ENCODE measurements at places on chromosomes 3 and 15.
A peak's percentile ranks its signal among the peaks of the same experiment; 100 is the strongest.

DNA sequence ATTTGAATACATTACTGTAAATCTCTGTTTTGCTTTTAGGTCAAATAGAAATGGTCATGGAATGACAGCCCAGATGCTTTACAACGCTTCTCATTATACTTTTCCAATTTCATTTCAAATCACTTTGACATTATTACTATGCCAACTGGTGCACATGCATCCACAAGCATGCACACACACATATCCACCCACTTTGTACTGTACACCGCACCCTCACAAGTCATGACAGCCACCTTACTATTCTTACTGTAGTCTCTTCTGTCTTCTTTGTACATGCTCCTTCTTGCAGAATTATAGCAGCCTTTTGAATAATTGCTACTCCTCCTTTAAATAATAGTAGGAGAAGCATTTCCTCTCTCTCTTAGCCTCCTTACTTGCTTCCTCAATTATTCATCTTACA, 1361.4 kb downstream of the ROBO1 start:
- DNase-seq = no peak
- no peak overlapping the region for H3K4me3 ChIP-seq
- H3K4me1 ChIP-seq = no peaks in the 10 kb centered on the region

GRCh38 chr3:43753741-43754715, 63.3 kb downstream of the ABHD5 start:
- no peak overlapping the region for H3K27ac ChIP-seq
- no peak for DNase-seq
- H3K27me3 ChIP-seq = no peaks in the 10 kb centered on the region
- H3K36me3 ChIP-seq = no peaks in the 10 kb centered on the region
- H3K4me3 ChIP-seq = no peak overlapping the region
- peaks cover 9% of the 10 kb centered on the region for H3K4me1 ChIP-seq

GRCh38 chr3:188397766-188398705, 244.1 kb downstream of the LPP start:
- H3K27ac ChIP-seq = no peak overlapping the region
- no peak for DNase-seq
- H3K27me3 ChIP-seq = no peaks in the 10 kb centered on the region

DNA sequence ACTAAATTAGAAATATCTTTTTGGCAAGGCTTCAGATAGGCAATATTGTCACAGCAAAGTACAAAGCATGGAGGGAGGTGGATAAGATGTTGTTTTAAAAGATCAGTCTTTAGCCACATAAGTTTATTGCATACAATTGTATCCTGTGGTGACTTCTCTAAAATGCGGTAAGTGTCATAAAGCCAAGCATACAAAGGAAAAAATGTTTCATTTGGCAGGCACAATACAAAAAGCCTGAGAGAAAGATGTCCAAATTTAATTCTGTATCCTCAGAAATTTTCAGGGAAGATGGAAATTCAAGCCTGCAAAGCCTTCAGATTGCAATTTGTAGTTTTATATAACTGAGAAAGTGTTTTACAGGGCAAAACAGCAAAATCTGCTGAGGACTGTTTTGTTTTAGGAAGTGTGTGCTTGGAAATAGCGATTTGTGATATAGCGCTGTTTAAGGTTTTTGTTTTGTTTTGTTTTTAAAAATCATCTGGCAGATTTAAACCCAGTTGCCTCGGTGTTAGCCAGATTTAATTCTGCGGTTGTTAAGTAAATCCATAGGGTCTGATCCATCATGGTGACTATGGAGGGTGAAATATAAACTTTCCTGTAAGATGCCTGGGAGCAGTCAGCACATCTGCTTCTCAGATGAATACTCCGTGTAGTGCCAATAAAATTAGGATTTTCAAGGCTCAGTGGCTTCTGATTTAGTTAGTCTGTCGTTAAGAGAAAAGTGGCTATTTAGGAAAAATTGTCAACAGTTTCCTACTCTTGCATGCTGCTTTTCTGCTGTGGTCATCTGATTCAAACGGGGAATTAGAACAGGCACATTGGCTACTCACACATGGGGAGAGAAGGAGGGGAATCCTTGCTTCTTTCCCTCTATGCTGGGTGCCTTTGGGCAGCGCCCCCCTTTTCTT, 8.0 kb downstream of the KAT2B start:
- no peaks in the 10 kb centered on the region for H3K27me3 ChIP-seq
- peak overlapping the region; percentile 14 for H3K4me3 ChIP-seq
- H3K36me3 ChIP-seq = no peaks in the 10 kb centered on the region
- no peak overlapping the region for H3K27ac ChIP-seq

DNA sequence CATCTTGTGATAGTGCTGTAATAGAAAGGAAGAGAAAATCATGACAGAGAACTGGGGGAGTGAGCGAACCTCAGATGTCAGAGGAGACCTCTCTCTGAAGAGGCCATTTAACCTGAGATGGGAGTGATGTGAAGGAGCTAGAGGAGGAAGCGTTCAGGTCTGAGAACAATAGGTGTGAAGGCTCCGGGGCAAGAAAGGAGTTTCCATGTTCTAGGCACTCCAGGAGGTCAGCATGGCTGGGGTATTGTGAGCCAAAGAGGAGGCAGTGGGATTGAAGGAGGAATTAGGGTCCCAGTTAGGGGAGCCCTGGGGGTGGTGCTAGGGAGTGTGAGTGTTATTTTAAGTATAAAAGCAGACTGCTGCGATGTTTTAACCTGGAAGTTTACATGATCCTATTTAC, 8.8 kb upstream of the FILIP1L start:
- H3K27ac ChIP-seq = no peak overlapping the region
- no peak for DNase-seq
- H3K4me1 ChIP-seq = no peaks in the 10 kb centered on the region
- no peak overlapping the region for H3K4me3 ChIP-seq

DNA sequence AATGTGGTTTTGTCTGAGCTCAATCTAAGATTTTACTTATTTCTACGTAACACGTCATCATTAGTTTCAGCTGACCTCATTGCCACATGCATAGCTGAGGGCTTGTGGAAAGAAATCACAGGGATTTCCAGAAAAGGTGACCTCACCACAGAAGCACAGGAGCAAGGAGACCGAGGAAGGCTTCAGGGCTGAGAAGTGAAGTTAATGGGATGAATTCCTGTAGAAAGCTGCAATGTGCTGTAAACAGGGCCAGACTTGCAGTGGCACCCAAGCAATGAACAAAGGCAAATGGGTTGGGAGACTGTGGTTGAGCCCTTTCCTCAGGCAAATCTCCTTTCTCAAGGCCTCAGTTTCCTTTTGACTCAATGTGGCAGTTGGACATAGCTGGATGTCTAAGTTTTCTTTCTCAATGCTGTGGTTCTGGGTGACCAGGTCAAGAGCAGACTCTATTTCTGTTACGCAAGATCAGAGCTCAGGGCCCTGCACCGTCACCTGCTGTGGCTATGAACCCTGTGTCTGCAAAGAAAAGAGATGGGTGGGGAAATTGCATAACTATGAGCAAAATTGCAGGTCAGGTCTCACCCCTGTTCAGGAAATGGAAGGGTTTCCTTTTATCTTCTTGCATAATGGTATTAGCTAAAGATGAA, 252.2 kb upstream of the TBL1XR1 start:
- no peak for DNase-seq
- no peaks in the 10 kb centered on the region for H3K27me3 ChIP-seq

- no peaks in the 10 kb centered on the region for H3K27me3 ChIP-seq
- H3K36me3 ChIP-seq = peaks cover 9% of the 10 kb centered on the region
- H3K27ac ChIP-seq = no peak overlapping the region
Measured at GRCh38 chr3:49671291-49672288, 2.6 kb upstream of the APEH start.

- no peak overlapping the region for H3K4me3 ChIP-seq
- H3K27me3 ChIP-seq = no peaks in the 10 kb centered on the region
- H3K36me3 ChIP-seq = no peaks in the 10 kb centered on the region
- no peaks in the 10 kb centered on the region for H3K4me1 ChIP-seq
Measured at GRCh38 chr15:48500595-48500994, 144.9 kb downstream of the FBN1 start.

Measured in effector memory CD4-positive, alpha-beta T cell (primary cell).